Activated CD4-positive, alpha-beta T cell treated with anti-CD3 and anti-CD28 coated beads, Interleukin-2, amount 10 ng/mL, durations not matched to agents 24 days and 14 days (primary cell): ENCODE measurements at places on chromosomes 1 and 21. TPM values are rescaled to one million over a fixed set of nuclear protein-coding genes. Genes with fewer than 3 reads are reported as not detected.
A peak's percentile ranks its signal among the peaks of the same experiment; 100 is the strongest.

DNA sequence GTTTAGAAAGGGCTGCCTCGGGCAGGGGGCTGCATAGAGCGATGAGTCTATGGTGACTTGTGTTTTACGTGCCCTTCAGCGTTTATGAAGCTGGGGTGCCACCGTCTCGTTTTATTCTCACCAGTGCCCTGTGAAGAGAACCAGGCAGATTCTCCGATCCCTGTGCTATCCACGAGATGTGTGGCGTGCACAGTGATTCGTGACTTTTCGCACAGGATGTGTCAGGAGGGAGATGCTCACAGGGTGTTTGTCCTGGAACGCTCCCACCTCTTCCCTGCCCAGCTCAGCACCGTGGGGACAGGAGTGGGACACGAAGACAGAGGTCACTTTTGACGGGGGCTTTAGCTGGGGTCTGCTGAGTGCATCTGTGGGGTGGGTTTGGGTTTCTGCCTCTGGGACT is 54.9 kb upstream of the AJAP1 start:
- no peaks in the 10 kb centered on the region for H3K4me1 ChIP-seq
- H3K36me3 ChIP-seq: no peaks in the 10 kb centered on the region
- peaks cover 6% of the 10 kb centered on the region for H3K27me3 ChIP-seq
- no peak overlapping the region for H3K4me3 ChIP-seq

Gene C1QC
- not detected in 2 replicates for total RNA-seq

- DNase-seq: no peak
- H3K4me1 ChIP-seq: peaks cover 22% of the 10 kb centered on the region
- H3K36me3 ChIP-seq: peaks cover 5% of the 10 kb centered on the region
- H3K4me3 ChIP-seq: no peak overlapping the region
- H3K27ac ChIP-seq: no peak overlapping the region
These were observed 3.2 kb downstream of the TMEM201 start for GRCh38 chr1:9591669-9592509.

Gene LMOD1
- not detected in 2 replicates for total RNA-seq

Gene CBR1
- total RNA-seq: 60.0 and 63.8 TPM in 2 replicates

GRCh38 chr21:26849428-26850115 is 4.4 kb upstream of the ADAMTS1 start:
- no peak overlapping the region for H3K27ac ChIP-seq
- H3K4me3 ChIP-seq: no peak overlapping the region
- H3K36me3 ChIP-seq: no peaks in the 10 kb centered on the region
- H3K27me3 ChIP-seq: peaks cover 31% of the 10 kb centered on the region

- H3K27me3 ChIP-seq: peaks cover 5% of the 10 kb centered on the region
- peaks cover 5% of the 10 kb centered on the region for H3K36me3 ChIP-seq
These were observed 10.8 kb upstream of the LSM10 start for GRCh38 chr1:36408479-36408878.

Gene EVA1C
- total RNA-seq: 6.0 and 8.2 TPM in 2 replicates

- H3K27ac ChIP-seq: no peak overlapping the region
- DNase-seq: no peak
- no peaks in the 10 kb centered on the region for H3K27me3 ChIP-seq
- H3K4me3 ChIP-seq: peak overlapping the region; percentile 26
- H3K36me3 ChIP-seq: peaks cover 13% of the 10 kb centered on the region
- peaks cover 19% of the 10 kb centered on the region for H3K4me1 ChIP-seq
These were observed 333 bp upstream of the CHAF1B start for GRCh38 chr21:36384885-36385232.

Gene PGLYRP4
- total RNA-seq: not detected in 2 replicates

- no peak overlapping the region for H3K27ac ChIP-seq
- H3K4me1 ChIP-seq: no peaks in the 10 kb centered on the region
- H3K36me3 ChIP-seq: no peaks in the 10 kb centered on the region
These were observed 6.5 kb downstream of the KIAA1614 start for GRCh38 chr1:180919183-180919700.

Gene AQP10
- not detected in 2 replicates for total RNA-seq

GRCh38 chr1:36133484-36133883 is 8.5 kb upstream of the COL8A2 start:
- H3K27ac ChIP-seq: no peak overlapping the region
- no peaks in the 10 kb centered on the region for H3K27me3 ChIP-seq
- no peak overlapping the region for H3K4me3 ChIP-seq
- no peak for DNase-seq
- H3K36me3 ChIP-seq: peaks cover 17% of the 10 kb centered on the region
- peaks cover 5% of the 10 kb centered on the region for H3K4me1 ChIP-seq

DNA sequence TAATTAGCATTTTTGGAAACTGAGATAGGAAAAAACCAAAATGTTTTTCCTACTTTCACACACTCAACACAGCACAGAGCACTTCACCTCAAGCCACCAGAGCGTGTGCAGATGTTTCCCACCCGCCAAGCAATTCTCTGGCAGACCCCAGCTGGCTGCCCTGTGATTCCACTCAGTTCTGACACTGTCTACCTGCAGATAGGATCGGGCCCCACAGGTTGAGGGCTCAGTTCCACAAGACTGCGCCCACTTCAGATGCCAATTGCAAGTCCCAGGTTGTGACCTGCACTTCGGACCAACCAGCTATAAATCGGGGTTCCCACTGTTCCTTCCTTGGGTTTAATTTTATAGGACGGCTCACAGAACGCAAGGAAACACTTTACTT is 9.9 kb downstream of the KIAA1614 start:
- H3K36me3 ChIP-seq: no peaks in the 10 kb centered on the region
- peaks cover 3% of the 10 kb centered on the region for H3K27me3 ChIP-seq
- H3K4me3 ChIP-seq: no peak overlapping the region
- no peaks in the 10 kb centered on the region for H3K4me1 ChIP-seq
- no peak overlapping the region for H3K27ac ChIP-seq

- no peak overlapping the region for H3K4me3 ChIP-seq
- no peaks in the 10 kb centered on the region for H3K36me3 ChIP-seq
- no peaks in the 10 kb centered on the region for H3K27me3 ChIP-seq
- no peak overlapping the region for H3K27ac ChIP-seq
These were observed 499.3 kb downstream of the NEGR1 start for GRCh38 chr1:71783071-71783470.

DNA sequence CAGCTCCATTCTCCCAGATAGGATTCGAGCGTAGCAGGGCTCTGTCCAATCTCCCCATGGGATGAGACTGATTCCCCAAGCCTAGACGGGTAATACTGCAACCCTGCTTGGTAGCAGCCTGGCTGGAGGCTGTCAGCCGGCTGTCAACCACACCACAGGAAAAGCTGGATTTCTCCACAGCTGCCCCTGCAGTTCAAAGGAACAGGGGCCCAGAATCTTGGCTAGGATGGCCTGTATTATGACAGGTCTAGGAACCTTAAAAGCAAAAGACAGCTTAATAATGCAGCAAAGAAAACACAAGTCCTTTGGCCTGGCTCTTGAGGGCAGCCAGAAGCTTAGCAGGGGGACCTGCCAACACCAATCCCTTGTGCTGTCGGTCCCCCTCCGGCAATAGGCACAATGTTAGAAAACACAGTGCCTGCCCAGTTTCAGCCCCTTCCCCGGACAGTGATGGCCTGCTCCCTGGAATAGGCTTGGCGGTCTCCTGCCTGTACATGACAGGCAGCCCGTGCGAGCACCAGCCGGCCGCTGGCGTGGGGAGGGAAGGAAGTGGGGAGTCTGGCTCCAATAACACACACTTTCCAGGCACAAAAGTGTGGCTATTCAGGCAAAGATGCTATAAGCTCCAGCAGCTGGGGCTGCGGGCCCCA is 90.5 kb downstream of the TRABD2B start:
- no peak for DNase-seq
- H3K27me3 ChIP-seq: peaks cover 2% of the 10 kb centered on the region
- no peaks in the 10 kb centered on the region for H3K4me1 ChIP-seq
- no peak overlapping the region for H3K27ac ChIP-seq
- H3K4me3 ChIP-seq: no peak overlapping the region

GRCh38 chr1:247448107-247448791 is 9.7 kb downstream of the OR2B11 start:
- H3K4me3 ChIP-seq: no peak overlapping the region
- DNase-seq: no peak
- H3K27me3 ChIP-seq: no peaks in the 10 kb centered on the region
- H3K36me3 ChIP-seq: no peaks in the 10 kb centered on the region
- no peaks in the 10 kb centered on the region for H3K4me1 ChIP-seq

- DNase-seq: no peak
- H3K4me3 ChIP-seq: no peak overlapping the region
- no peaks in the 10 kb centered on the region for H3K36me3 ChIP-seq
- no peak overlapping the region for H3K27ac ChIP-seq
- peaks cover 10% of the 10 kb centered on the region for H3K27me3 ChIP-seq
These were observed 56.0 kb downstream of the LHX9 start for GRCh38 chr1:197973206-197973605.

- no peak for DNase-seq
- H3K27me3 ChIP-seq: no peaks in the 10 kb centered on the region
- no peaks in the 10 kb centered on the region for H3K4me1 ChIP-seq
- no peak overlapping the region for H3K4me3 ChIP-seq
- no peak overlapping the region for H3K27ac ChIP-seq
These were observed 38.0 kb upstream of the ANGPTL7 start for GRCh38 chr1:11151114-11151513.

Gene CDK18
- 0.23 and 1.2 TPM in 2 replicates for total RNA-seq

Gene NCAM2
- total RNA-seq: 0.14 TPM in 1 of 2 replicates, not detected in the other

- no peak for DNase-seq
- no peaks in the 10 kb centered on the region for H3K36me3 ChIP-seq
- H3K27ac ChIP-seq: no peak overlapping the region
- H3K4me3 ChIP-seq: no peak overlapping the region
- H3K4me1 ChIP-seq: peaks cover 2% of the 10 kb centered on the region
These were observed 116.4 kb downstream of the GDAP2 start for GRCh38 chr1:117812869-117813511.

DNA sequence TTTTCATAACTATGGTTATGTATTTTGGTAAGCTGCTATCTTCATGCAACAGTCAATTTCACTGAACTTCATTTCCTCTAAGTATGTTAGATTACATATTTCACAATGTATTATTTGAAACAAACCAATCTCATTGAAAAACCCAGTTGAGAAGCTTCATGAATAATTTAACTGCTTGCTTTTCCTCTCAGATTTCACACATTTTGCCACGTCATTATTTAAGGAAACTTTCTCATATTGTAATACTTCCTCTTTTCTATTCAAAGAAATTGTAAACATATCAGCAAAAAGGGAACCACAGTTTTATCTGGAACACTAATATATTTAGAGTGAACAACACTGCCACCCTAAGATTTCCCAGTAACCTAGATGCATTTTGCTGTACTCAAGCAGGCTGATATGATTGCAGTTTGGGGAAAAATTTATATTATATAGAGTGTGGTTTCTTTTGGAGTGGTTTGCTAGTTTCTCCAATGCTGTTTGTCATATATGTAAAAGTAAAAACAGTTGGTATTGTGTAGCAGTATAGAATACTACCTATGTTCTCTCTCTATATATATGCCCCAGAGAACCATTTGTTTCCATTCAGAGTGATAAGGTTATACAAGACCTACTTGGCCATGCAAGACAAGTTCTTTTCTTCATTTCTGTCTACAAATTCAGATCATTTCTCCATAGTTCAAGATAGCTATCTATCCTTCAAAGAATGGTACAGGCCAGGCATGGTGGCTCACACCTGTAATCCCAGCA is 28.4 kb upstream of the AHCTF1 start:
- no peaks in the 10 kb centered on the region for H3K27me3 ChIP-seq
- no peaks in the 10 kb centered on the region for H3K36me3 ChIP-seq
- peaks cover 3% of the 10 kb centered on the region for H3K4me1 ChIP-seq
- H3K27ac ChIP-seq: no peak overlapping the region
- H3K4me3 ChIP-seq: no peak overlapping the region

Gene PCP4L1
- 0.14 TPM in 1 of 2 replicates, not detected in the other for total RNA-seq

GRCh38 chr1:15870421-15870820 is 22.9 kb downstream of the SPEN start:
- H3K27ac ChIP-seq: peak overlapping the region; percentile 6
- no peak overlapping the region for H3K4me3 ChIP-seq
- peaks cover 23% of the 10 kb centered on the region for H3K36me3 ChIP-seq
- H3K27me3 ChIP-seq: no peaks in the 10 kb centered on the region

DNA sequence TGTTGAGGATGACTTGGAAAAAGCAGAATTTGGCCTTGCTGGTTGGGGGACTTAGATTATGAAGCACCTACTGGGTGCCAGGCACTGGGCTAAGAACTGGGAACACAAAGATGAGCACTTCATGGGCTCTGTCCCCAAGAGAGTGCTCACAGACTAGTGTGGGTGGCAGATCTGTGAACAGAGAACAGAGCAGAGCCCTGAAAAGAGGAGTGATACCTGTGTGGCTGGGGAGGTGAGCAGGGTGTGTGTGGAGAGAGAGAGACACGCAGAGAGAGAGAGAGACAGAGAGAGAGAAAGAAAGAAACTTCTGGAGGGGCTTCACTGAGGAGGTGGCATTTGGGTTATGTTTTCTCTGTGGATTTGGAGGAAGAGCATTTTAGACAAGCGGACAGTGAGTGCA is 61.1 kb upstream of the PPP2R5A start:
- DNase-seq: no peak
- no peaks in the 10 kb centered on the region for H3K27me3 ChIP-seq
- H3K27ac ChIP-seq: peak overlapping the region; percentile 27
- peak overlapping the region; percentile 11 for H3K4me3 ChIP-seq

DNA sequence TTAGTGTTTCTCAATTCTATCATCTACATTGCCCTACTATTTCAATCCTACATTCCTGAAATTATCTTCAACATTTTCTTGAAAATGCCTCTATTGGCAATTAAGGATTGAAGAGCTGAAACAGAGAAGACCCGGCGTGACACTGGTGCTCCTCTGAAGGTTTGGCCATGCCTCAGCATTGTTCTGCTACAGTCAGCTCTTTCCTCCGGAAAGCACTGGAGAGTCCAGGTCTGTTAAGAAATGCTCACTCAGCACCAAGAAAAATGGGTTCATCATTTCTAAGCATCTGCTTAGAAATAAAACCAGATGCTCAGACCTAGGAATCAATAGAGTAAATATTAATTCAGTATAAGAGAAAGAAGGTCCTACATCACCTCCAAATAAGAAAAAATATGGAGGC is 58.8 kb downstream of the WARS2 start:
- no peak overlapping the region for H3K4me3 ChIP-seq
- DNase-seq: no peak
- H3K27ac ChIP-seq: no peak overlapping the region
- H3K36me3 ChIP-seq: no peaks in the 10 kb centered on the region
- no peaks in the 10 kb centered on the region for H3K27me3 ChIP-seq
